BE2C (cell line): ENCODE measurements at places on chromosomes 11 and 22.

DNA sequence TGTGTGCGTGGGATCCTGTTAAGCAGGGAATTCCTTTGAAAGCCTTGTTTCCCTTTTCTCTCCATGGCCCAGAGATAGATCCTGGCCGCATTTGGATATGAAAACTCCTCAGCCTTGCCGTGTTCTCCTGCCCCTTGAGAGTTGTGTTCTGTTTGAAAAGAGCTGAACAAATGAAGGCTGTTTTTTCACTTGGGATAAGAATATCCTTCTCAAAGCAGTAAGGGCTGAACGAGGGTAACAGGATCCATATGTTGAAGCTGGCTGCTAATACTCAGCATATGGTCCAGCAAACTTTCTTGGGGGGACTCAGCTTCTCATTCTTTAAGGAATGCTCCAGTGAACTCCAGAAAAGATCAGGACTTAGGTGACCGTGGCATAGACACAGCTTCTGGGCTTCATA lies 114.5 kb upstream of the TTC12 start:
- no peak for DNase-seq

GRCh38 chr11:9719566-9720289 lies 55.9 kb downstream of the SWAP70 start:
- no peak for DNase-seq

DNA sequence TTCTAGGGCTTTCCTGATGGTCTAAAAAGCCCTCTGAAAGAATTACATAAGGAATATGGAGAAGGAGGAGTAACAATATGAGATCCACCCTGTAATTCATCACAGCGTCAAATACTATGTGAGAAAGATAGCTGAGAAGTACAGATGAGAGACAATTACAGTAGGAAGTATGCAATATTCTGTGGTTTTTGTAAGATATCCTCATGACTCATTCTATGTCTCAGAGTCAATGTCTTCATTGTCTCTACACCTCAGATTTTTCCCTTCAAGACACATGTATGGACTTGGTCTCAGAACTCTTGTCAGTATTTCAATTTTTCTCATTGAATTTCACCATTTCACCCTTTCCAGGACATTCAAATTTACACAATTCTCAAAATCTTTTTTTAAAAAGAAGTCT lies 343.3 kb upstream of the CTSC start:
- no peak for DNase-seq

DNA sequence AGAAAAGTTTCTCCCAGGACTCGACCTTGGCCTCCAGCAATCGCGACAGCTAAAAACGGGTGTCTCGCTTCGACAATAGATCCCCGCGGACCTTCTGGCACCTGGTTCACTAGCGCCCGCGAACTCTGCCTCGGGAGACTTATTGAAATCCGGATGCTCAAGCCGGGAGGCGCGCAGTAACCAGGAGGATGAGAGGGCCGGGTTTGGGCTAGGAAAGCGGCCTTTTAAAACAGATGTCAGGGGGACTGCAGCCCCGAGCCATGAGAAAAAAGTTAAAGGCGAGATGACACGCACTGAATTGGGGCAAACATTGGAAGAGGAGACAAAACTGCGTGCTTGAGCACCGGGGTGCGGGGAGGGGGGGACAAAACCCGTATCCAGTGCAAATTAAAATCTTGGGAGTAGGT lies 637 bp upstream of the ZBTB16 start:
- DNase-seq: no peak

DNA sequence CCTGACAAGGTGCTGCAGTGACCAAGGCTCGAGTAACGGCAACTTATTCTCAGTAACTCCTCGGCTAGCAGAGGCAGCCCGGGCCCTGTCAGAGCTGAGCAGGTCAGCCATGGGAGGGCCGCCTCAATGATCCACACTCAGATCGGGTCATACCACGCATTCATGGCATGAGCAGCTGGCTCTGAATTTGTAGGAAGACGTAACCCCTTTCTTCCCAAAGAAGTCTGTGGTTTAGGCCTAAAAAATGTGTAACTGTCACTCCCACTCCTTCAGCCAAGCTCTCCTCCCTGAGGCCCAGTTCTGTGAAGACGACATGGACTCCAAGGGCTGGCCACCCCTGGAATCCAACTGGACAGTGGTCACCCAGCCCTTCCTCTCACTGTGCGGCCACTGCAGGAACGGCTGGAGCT lies 30.0 kb downstream of the PPP2R1B start:
- DNase-seq: no peak
